ENCODE measurements at places on chromosomes 12 and 14.

DNA sequence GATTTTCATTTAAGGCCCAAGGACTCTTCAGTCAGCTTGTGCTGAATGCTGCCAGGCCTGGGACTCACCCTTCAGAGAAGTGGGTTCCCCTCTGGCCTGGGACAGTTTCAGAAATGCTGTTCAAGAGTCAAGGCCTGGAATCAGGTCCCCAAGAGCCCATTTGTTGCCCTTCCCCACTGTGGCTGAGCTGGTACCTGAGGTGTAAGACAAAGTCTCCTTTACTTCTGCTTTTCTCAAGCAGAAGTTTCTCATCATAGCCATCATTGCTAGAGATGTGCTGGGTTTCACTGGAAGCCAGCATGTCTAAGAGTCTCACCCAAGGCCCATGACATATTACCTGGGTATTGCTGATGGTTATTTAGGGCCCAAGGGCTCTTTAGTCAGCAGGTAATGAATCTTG is 8.9 kb downstream of the FANCM start:
- no peak for DNase-seq

GRCh38 chr14:22865424-22866405 is 5.8 kb upstream of the LRP10 start:
- DNase-seq = no peak

DNA sequence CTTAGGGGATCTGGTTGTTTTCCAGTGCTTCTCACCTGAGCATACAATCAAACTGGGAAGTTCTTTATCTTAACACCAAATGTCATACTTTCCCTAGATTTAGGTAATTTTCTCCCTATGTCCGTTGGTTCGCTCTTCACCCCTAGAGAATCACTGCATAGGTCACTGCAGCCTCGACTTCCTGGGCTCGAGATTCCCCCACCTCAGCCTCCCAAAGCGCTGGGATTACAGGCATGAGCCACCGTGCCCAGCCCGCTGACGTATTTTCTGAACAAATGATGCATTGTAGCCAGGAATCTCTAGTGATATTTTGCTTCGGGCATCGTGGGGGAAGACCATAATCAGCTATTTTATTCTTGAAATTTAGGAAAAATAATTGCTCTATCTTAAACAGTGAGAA is 1.1 kb upstream of the RPL41 start:
- no peak for DNase-seq

- DNase-seq = no peak
These were observed 464.0 kb downstream of the RAD51B start for GRCh38 chr14:68283378-68284123.

DNA sequence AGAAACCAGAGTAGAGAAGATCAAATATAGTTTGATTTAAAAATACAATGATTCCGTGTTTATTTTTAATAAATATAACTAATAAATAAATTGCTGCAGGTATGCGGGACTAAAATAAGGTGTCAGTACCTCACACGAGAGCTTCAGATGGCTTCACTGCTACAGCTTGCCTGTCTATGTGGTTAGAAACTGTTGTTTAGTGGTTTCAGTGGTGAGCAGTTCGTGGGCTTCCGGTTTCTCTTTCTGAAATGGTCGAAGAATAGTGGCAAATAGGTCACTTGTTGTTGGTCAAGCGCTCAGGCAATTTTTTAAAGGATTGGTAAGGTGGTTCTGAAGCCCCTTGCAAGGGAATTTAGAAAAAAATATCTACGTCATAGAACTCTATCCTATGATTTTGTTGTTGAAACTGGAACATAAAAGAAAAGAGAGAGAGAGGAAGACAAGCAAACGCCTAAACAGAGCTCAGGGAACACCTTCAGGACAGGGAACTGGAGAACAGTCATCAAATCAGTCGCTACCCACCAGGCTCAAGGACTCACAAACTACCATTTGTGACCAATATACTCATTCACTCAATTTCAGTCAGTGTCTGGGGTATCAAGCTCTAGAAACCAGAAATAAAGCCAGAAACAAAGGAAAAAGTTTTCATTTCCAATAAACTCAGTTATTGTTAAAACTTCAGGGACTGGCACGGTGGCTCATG is 31.3 kb downstream of the GABARAPL1 start:
- no peak for DNase-seq

DNA sequence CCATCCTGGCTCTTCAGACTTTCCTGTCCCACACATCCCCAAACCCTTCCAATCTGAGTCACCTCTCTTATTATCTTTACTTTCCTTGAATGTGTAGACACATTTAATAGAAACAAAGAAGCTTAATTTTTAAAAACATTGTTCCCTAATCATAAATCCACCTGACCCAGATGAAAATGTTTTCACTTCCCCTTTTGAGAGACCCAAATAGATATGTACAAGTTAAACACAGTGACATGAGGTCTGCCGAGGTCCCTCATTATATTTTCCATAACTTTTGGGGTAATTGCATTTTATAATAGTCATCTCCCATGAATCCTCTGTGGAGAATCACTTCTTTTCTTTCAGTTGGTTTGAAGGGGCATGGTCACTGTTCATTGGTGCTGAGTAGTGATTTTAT is 191.1 kb downstream of the GRIN2B start:
- DNase-seq = no peak

All from NCI-H2227 treated with DMSO at 0.1 percent for 48 hours (cell line).